ENCODE measurements at places on chromosomes 6 and 20.

DNA sequence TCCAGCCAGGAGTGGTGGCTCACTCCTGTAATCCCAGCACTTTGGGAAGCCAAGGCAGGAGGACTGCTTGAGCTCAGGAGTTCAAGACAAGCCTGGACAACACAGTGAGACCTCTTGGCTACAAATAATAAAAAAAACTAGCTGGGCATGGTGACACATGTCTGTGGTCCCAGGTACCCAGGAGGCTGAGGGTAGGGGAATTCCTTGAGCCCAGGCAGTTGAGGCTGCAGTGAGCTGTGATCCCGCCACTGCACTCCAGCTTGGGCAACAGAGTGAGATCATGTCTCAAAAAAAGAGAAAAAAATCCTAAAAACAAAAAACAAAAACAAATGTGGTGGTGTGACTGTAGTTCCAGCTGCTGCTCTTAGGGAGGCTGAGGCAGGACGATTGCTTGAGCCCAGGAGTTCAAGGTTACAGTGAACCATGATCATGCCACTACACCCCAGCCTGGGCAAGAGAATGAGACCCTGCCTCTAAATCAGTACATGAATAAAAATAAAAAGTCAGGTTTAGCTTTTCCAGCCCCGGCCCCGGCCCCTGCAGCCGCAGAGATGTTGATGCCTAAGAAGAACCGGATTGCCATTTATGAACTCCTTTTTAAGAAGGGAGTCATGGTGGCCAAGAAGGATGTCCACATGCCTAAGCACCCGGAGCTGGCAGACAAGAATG, 13.5 kb upstream of the SNRPC start:
- DNase-seq: no peak

DNA sequence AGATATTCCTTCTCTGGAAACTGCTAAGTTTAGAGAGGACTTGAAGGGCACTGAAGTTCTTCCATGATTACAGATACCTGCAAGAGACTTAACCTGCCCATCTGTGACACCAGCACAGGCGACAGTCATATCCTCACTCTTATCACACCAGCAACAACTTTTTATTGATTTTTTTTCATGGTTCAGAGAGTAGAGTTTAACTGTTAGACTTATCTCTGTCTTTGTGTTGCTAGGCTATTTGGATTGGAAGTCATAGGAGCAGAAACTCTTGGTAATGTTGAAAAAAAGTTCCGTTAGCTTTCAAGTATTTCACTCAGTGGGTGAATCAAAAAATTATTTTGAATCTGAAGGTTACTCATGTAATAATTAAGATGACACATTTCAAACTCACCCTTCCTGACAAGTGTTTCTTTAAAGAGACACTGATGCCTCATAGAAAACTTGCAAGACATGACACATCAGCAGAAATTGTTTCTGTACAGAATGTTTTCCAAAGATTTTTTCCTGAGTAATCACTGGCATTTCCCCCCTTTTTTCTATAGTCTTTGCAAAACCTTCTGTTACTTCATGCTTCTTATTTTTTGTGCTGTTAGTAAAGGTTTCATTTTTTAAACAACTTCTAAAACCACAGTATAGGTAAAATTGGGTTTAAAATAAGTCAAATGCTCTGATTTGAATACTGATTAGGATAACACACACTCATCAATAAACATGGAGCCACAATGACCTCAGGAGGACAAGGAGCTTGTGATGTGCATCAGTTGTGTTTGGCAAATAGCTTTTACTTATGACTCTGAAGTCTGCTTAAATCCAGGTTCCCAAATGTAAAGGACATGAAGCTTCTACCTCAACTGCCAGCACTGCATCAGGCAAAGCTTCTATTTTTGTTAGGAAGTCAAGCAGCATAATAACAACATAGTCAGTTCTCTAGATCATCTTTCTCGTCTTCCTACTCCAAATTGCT, 252.9 kb upstream of the MAN1A1 start:
- DNase-seq: no peak

- DNase-seq: no peak
These were observed 60.6 kb downstream of the SSR1 start for GRCh38 chr6:7252390-7252789.

DNA sequence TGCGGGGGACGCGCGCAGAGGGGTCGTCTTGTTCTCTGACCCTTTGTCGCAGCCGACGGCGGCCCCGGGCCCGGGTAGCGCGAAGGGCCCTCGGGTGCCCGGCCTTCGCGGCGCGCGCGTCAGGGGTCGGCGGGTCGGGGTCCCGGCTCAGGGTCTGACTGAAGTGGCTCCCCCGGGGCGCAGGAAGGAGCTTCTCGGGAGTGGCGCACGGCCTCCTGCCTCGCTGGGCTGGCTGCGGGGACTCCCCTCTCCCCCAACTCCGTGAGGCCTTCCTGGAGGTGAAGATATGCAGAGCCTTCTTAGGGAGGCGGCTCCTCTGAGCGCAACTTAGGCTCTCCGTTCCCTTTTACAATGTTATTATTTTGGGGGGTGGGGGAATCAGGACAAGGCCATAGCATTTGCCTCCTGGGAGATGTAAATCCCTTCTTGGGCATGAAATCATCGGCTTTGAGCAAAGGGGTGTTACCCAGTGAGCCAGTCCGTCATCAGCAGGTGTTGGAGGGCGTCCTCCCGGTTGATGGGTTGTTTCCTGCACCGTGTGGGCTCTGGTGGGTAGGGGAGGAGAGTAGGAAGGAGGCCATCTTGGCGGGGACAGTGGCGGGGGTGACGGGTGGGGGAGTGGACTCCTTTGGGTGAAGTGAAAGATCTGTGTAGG, 523 bp downstream of the CDS2 start:
- peak; percentile 85 for DNase-seq

DNA sequence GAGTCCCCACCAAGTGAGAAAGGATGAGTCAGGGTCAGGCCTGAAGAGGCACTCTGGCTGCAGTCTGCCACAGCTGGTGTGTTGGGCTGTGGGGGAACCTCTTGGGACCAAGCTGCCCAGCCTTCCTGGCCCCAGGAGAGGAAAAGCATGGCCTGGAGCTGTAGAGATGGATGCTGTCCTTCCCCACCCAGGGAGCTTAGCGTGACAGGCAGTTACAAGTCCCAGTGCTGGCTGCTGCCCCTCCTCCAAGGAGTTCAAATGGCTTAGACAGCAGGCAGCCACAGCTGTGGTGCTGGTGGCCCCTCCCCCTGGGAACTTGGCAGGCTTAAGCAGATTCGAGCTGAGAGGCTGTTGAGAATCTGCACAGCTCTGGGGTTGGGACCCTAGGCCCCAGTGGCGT, 253.2 kb downstream of the PLCB1 start:
- DNase-seq: peak; percentile 94

- DNase-seq: no peak
These were observed 97.7 kb downstream of the LY86 start for GRCh38 chr6:6686176-6686575.

DNA sequence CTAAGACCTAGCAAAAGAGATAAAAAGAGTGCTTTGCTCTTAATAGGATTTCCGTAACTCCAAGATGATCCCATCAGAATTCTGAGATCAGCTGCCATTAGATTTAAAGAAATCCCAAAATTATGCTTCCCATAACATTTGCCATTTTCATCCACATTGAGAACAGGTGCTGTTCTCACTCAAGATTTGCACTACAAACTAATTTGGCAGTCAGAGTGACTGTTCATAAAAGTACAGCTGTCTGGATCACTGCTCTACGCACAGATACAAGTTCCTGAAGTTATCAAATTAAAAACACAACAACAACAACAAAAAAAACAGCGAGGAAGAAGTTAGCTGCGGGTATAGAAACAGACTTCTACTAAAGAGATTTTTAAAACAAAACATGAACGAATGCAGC, 58.1 kb downstream of the ASCC3 start:
- no peak for DNase-seq

DNA sequence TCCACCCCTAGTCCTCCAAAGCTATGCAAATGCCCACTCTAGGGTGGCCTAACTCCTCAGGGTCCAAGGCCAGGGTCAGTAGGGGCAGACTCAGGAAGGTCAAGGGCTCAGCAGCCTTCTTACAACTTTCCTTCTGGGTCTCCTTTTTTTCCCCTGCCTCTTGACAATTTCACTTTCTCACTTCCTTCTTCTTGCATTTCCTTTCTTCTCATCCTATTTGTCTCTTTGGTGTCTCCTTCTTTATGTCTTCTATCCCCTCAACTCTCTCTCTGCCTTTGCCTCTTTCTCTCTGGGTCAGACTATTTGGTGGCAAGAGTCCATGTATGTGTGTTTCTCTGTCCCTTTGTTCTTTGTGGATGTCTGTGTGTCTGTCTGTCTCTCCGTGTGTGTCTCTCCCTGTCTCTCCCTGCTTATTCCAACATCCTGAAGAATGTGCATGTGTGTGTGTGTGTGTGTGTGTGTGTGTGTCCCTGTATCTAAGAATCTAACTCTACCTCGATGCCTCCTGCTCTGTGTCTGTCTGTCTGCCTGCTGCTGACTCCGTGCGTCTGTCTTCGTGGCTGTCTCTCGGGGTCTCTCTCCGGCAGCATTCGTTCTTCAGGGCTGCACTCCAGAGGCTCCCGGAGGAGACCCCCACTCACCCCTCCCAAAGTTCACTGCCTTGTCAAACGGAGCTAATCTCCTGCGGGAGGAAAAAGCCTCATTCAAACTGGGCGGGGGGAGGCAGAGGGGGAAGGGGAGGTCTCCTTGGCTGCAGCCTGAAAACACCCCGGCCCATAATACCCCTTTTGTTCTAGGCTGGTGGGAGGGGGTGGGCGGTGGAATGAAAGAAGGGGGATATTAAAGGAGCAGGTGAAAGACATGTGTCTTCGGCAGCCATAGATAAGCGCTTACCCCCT, 51.7 kb upstream of the FOXP4 start:
- no peak for DNase-seq

GRCh38 chr6:157954150-157955117, 27.2 kb upstream of the SYNJ2 start:
- no peak for DNase-seq

DNA sequence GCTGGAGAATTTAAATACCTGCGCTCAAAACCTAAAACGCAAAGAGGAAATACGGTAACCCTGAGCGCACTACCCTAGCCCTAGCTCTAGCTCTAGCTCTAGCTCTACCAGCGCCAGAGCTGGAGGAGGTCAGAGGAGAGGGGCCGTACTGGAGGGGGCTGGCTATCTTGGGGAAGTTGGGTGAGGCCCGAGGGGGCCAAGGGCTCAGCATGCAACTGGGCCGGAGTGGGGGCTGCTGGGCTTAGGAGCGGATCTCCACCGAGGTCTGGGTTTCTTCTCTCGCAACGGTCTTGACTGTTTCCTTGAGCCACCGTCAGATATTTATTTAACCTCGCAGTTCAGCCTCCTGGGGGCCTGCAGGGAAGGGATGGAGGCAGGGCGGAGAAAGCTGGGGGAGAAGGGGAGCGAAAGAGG, 91.0 kb downstream of the NCR2 start:
- no peak for DNase-seq

GRCh38 chr6:44704240-44705150, 317.0 kb downstream of the CDC5L start:
- DNase-seq: no peak

DNA sequence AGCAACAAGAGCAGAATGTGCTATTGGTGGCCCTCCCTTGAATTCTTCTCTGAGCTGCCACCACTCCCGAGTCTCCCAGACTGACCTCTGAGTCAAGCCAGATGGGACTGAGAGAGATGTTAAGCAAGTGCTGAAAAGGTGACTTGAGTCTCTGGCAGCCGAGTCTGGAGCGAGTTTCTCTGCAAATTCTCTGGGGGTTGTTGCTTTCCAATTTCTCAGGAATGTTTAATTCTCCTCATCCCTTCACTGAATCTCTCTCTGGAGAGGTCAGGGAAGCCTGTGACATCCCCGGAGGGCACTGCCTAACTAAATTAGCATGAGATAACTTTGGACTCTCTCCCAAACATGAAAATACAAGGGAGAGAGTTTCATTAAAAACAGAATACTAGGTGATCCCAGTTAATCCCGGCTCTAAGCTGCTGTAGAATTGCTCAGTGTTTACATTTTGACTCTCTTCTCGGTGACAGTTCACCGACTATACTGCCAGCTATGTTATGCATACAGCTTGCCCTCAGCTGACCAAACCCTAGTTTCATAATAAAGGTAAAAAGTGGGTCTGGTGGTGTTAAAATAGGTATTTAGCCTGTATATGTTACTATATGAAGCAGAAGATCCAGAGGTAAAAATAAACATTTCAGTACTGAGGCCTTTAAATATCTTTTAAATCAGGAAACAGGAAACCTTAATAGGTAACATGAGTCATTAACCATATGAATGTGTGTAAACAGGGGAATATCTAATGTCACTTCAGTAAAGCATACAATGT, 157.9 kb downstream of the FOXC1 start:
- DNase-seq: peak; percentile 25

GRCh38 chr6:15247500-15248450, 1.9 kb downstream of the JARID2 start:
- DNase-seq: peak; percentile 60

GRCh38 chr6:133704371-133704770, 184.5 kb upstream of the TCF21 start:
- DNase-seq: no peak

DNA sequence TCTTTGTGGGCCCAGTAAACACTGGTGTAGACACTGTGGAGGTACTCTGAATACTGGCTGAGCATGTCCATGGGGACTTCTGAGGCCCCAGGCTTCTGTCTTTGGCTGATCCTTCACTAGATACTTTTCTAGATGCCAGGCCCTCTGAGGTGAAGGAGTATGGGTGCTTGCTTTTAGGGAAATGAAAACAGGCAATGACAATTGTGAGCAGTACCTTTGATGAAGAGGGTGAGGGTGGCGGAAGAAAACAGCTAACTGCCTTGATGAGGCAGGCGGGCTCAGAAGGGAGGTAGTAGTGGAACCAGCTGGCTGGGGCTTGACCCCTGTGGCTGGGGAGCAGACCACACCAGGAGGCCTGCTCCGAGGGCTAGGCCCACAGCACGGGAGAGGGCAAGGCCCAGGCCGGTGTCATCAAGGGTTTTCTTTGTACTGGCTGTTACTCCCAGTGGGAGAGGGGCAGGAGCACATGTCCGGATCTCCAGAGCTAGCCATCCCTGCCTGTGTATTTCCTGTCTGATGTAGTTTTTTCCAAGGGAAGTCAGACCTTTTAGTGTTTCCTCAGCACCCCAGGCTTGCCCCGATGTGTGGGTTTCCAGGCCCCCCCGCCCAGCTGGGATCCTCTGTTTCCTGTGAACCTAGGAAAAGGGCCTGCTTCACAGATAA, 3.9 kb downstream of the PLCG1 start:
- DNase-seq: no peak

- DNase-seq: no peak
These were observed 61.1 kb upstream of the SPDEF start for GRCh38 chr6:34617231-34617630.
